Fibroblast of the aortic adventitia (primary cell): ENCODE measurements at places on chromosomes 7 and 10. TPM values are rescaled to one million over a fixed set of nuclear protein-coding genes. Genes with fewer than 3 reads are reported as not detected.

TUBAL3 gene
- not detected in 2 replicates for total RNA-seq

TCF7L2 gene
- 8.8 and 14.8 TPM in 2 replicates for total RNA-seq

HMX3 gene
- total RNA-seq: not detected in 2 replicates

AMPH gene
- total RNA-seq: 2.4 and 3.2 TPM in 2 replicates

SLC26A3 gene
- not detected in 2 replicates for total RNA-seq

HTR7 gene
- total RNA-seq: 0.25 and 4.6 TPM in 2 replicates

HOXA1 gene
- total RNA-seq: 0.72 TPM in 1 of 2 replicates, not detected in the other

SYCE1 gene
- 0.09 TPM in 1 of 2 replicates, not detected in the other for total RNA-seq

AFAP1L2 gene
- total RNA-seq: 0.18 TPM in 1 of 2 replicates, not detected in the other

BICC1 gene
- total RNA-seq: 123 and 177 TPM in 2 replicates

STOX1 gene
- total RNA-seq: 0.09 TPM in 1 of 2 replicates, not detected in the other

NME8 gene
- total RNA-seq: not detected in 2 replicates

LCOR gene
- 29.9 and 32.2 TPM in 2 replicates for total RNA-seq

ZNF488 gene
- total RNA-seq: 0.18 and 0.41 TPM in 2 replicates

EIF4EBP2 gene
- 54.2 and 60.2 TPM in 2 replicates for total RNA-seq

ADARB2 gene
- total RNA-seq: not detected in 2 replicates

HHEX gene
- total RNA-seq: 0.49 and 8.6 TPM in 2 replicates

ITPRID1 gene
- total RNA-seq: not detected in 2 replicates

CALML5 gene
- total RNA-seq: not detected in 2 replicates

CYP26C1 gene
- 0.09 TPM in 1 of 2 replicates, not detected in the other for total RNA-seq

ANKRD61 gene
- total RNA-seq: not detected in 2 replicates

LYZL2 gene
- not detected in 2 replicates for total RNA-seq

FAS gene
- 55.5 and 61.9 TPM in 2 replicates for total RNA-seq

SKIDA1 gene
- total RNA-seq: 0.41 and 0.90 TPM in 2 replicates

FAM24B gene
- total RNA-seq: 3.1 and 4.3 TPM in 2 replicates

ZNF282 gene
- 15.5 and 31.9 TPM in 2 replicates for total RNA-seq

JCAD gene
- total RNA-seq: 2.3 and 27.9 TPM in 2 replicates

PTF1A gene
- not detected in 2 replicates for total RNA-seq

PRSS2 gene
- total RNA-seq: not detected in 2 replicates

SP4 gene
- 1.6 and 17.0 TPM in 2 replicates for total RNA-seq
